NCI-H2107 (cell line): ENCODE measurements at places on chromosomes 4 and X.

DNA sequence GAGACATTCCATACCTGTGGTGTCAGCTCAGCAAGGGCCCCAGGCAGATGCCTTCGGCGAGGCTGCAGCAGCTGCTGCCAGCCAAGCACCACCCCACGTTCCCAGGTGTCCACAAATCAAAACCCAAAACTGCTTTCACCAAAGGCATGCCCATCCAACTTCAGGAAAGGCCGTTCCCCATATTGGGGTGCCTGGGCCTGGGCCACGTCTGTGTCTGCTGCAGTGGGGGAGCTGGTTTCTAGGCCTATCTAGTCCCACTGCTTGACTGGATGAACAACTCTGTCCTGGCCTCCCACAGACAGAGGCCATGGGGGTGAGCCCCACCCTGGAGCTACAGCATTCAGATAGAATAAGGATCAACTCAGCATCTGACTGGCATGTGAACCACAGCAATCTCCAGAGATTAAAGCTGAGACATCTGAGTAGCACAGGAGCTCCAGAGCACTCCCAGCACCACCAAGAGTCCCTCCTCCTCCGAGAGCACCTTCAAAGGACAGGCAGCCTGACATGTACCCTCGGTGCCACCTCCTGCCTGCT is 37.0 kb downstream of the NAT8L start:
- no peak for DNase-seq

DNA sequence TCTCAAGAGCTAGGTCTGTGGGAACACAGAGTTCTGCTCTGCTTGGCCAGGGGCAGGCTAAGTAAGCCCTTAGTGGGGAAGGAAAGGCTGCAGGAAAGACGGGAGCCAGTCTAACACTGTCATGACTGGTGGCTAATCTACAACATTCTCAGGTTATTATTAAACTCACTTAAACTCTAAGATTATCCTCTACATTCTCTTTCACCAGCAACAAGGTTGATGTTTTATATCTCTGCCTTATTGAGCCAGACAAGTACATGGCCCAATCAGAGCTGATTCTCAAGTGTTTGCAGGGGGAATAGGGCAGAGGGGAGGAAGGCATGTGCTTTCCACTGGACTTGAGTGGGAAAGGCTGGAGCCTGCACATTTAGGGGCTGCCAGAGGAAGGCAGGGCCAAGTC is 50.9 kb upstream of the FAM241A start:
- DNase-seq: no peak

DNA sequence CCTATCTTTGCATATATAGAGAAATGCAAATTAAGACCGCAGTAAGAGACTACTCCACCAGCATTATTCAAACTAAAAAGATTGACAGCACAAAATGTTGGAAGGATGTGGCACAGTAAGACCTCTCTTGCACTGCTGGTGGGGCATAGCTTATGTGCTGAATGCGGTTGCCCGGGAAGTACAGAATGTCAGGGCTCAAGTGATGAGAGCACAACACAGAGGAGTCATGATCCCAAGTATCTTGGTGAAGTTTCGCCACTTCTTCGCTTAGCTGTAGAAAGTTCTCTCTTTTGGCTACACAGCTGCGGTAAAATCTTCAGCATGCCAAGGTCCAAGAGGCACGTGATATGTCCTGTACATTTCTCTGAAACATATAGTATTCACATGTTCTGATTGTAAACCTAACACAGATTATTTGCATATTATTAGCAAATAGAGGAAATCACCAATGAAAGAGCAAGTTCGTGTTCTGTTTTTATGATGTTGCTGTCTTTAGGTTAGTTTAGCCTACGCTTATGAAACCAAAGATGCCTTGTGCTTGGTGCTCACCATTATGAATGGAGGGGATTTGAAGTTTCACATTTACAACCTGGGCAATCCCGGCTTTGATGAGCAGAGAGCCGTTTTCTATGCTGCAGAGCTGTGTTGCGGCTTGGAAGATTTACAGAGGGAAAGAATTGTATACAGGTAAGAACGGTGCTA is 55.0 kb downstream of the HTT-AS start:
- no peak for DNase-seq

- no peak for DNase-seq
These were observed 6.3 kb downstream of the NDUFB11 start for GRCh38 chrX:47138171-47138570.

DNA sequence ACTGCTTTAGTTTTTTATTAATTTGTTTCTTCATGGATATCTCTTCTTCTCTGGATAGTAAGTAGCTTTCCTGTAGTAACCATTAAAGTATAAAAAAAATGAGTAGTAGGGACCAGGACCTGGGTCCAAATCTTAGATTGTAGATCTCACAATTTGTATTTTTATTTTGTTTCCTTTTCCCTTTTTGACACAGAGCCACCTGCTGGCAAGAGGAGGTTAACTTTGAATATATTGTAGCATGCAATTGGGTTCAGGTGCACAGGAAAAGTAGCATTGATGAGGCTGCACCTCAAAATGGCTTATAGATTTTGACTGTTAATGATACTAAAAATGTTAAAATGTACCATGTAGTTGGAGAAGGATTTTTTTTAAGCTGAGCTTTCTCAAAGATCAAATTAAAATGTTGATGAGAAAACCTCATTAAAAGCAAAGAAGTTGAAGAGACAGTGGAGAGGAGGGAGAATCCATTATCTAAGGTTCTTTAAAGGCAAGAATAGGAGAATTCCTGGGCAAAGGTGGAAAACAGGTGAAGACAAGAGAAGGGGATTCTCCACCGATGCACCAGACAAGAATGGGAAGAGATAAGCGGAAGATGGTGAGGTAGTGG is 48.3 kb upstream of the HPGDS start:
- no peak for DNase-seq
